NCI-H1417 treated with DMSO at 0.1 percent for 48 hours (cell line): ENCODE measurements at places on chromosomes 6 and 20.

DNA sequence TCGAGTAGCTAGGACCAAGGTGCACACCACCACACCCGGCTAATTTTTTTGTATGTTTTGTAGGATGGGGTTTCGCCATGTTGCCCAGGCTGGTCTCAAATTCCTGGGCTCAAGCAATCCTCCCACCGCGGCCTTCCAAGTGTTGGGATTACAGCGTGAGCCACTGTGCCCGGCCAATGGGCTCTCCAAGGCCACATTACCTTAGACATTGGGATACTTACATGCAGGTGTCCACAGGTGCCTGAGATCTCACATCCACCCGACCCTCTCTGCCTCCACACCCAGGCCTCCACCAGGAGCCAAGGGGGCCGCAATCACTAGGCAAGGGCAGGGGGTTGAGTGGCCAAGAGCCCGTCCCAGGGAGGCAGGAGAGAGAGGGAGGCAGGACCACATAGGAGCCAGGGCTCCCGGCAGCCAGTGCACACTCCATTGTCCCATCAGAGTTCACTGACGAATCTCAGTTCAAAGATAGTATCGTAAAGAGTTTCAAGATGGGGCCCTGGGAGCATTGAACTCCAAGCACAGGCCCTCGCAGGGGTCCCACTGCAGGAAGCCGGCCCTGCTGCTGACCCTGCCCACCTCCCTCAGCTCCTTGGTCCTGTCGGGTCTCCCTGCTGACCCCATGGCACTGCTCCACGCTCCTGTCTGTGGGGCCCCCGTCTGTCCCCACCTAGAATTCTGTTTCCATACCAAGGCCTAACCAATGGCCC, 55.3 kb downstream of the SSR1 start:
- no peak for DNase-seq

DNA sequence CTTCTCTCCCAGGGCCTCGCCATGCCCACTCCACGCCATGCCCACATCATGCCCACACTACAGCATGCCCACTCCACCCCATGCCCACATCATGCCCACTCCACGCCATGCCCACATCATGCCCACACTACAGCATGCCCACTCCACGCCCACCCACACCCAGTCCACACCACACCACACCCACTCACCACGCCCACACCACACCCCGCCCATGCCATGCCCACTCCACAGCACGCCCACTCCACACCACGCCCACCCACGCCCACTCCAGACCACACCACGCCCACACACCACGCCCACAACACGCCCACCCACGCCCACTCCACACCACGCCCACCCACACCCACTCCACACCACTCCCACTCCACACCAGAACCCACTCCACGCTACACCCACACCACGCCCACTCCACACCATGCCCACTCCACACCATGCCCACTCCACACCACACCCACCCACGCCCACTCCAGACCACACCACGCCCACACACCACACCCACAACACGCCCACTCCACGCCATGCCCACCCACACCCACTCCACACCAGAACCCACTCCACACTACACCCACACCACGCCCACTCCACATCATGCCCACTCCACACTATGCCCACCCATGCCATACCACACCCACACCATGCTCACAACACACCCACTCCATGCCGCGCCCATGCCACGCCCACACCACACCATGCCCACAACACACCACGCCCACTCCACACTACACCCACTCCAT, 88.6 kb downstream of the ERMARD start:
- DNase-seq, result no peak

DNA sequence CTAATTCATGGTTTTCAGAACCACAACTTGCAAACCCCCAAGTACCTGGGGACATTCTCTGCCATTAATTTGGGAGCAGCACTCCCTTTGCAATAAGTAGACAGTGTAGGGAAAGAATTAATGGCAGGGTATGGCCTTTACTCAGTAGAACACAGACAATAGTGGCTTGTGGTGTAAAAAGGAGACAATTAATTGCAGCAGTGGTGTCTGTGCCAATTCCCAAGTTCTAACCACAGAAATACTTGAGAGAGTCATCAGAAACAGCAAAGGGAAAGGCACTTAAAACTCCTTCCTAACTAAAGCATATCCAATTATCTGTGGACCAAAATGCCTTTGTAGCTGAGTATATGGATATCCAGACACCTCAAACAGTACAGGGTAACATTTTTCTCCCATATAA, 257.6 kb upstream of the POU3F2 start:
- DNase-seq, result no peak

DNA sequence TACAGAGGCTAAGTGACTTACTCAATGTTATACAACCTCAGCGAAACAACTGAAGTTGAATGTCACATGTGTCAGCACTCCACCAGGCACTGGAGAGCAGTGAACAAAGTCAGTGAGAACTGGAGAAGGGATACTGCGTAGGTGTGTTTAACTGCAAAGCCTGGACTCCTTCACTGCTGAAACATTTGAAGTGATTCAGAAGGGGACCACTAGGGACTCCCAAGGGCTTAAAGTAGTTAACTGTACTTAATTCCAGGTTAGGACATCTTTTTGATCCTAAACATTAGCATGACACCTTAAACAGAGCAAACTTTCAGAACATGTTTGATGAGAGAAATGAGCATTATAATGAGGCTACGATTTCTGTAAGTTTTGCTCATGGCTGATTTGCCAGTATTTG, 45.0 kb upstream of the ZBTB24 start:
- DNase-seq, result no peak

DNA sequence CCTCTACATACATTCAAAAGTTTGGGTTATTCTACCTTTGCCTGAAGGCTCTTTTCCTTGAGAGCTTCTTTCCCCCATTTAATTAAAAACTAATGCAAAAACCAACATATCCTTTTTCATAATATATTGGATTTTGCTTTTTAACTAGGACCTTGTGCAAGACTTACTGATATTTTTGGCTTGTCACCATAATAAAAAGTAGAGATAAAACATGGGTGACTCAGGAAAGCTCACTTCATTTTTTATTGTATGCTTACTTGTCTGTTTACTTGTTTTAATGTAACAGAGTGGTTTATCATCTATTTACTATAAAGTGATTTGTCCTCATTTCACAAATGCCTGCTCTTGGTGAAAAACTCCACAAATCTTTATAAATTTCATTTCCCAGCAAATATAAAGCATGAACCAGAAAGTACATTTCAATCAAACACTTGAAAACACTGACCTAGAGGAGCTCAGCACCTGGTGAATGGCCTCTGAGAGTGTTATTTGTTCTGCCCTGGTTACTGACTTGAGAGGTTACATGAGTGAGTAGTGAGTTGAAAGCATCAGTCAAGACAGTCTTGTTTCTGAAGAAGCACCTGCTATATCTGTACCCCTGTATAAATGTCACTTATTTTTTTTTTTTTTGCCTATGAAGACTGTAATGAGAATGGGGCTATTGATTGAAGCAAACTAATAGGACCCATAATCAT, 20.8 kb downstream of the ADGRG6 start:
- DNase-seq, result peak; percentile 2

DNA sequence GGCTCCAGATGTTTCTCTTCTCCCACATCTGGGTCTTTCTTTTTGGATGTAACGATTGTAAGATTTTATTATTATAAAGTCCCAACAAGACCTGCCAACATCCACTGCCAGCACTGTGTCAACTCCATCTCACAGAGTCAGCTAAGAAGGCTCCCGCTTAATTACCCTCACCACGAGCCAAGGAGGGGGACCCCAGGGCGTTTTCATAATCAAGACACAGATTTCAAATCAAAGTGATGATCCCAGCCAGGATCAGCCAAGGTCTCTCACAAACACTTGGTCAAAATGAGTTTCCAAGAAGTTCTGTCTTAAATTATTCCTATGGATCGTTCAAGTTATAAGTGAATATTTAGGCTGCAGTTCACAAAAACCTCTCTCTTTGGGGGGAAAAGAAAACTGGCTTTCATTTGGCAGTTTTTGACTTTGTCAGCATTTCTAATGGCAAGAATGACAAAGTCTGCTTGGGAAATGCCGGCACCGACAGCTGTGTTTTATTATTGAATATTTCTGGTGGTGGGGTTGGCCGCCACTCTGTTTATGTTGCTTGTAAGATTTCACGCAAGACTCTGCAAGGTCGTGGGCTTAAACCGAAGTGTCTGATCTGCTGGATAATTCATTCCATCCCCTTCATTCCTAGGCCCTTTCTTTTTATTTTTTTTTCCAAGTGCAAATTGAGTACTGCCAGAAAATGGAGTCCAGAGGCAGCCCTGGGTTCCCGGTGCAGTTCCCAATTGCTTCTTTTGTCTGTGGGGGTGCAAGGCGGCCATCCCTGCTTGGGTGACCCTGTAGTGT, 170.2 kb upstream of the PMEPA1 start:
- DNase-seq, result no peak

GRCh38 chr20:20411836-20412235, 43.9 kb downstream of the INSM1 start:
- no peak for DNase-seq

DNA sequence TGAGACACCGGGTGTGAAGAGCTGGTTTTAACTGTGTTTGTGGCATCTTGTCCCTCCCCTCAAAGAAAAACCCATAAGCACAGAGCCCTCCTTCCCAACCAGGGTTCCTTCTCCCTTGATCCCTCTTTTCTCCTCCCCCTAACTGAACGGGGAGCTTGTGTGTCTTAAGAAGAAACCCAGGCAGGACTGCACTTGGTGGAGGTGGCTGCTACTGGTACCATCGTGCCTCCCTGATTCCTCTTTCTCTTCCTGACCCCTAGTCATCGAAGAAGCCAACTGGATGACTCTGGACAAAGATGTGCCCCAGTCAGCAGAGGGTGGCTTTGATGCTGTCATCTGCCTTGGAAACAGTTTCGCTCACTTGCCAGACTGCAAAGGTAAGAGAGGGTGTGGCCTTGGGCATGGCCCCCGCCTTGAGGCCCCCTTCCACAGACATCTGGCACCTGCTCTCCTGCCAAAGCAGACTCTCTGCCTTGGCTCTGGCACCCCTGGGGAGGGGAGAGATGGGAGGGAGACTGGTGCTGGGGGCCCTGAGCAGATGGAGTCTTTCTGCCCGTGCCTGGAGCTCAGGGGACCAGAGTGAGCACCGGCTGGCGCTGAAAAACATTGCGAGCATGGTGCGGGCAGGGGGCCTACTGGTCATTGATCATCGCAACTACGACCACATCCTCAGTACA, 2.1 kb downstream of the GNMT start:
- no peak for DNase-seq

DNA sequence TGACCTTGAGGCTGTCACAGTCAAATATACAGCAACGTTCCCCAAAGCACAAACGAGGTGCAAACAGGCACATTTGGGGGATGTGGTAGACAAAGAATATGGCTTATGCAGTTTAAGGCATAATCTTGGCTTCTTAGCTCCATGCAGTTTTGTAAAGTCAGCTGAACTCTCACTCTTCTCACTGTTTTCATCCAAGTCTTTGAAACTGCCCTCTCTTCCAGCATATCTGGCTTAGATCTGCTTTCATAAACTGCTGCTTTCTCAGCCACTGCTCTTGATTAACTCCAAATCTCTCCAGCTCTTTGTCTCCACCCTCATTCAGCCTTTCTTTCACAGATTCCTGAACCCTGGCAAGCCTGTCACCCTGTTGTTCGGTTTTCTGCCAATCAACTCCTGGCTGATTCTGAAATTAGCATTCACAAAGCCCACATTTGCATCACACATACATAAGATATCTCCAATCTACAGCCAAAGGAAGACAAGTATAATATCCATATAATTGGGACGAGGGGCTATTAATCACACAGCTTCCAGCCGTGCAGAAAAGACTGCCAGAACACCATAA, 301.1 kb upstream of the RNF217 start:
- DNase-seq, result no peak

GRCh38 chr6:150037526-150038201, 12.3 kb upstream of the RAET1L start:
- no peak for DNase-seq

DNA sequence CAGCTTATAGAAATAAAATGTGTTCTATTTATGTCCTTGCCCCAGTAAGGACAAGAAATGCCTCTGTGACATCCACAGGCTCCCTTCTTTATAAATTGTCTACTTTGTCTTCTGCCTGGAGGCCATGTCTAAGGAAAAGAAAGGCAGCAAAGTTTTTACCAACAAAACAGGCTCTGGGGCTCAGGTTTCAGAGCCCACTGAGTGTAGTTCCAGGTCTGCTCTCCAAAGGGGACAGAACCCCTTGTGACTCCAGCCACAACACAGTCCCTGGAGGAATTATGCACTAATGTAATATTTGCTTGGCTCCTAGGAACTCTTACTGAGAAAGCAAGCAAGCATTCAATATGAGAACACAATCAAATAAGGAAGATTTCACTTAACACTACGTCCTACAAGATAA, 80.1 kb downstream of the PAK5 start:
- DNase-seq, result no peak

GRCh38 chr6:9173229-9173628, 737.9 kb upstream of the SLC35B3 start:
- no peak for DNase-seq

GRCh38 chr6:46203391-46204177, 32.8 kb upstream of the ENPP5 start:
- DNase-seq, result no peak

DNA sequence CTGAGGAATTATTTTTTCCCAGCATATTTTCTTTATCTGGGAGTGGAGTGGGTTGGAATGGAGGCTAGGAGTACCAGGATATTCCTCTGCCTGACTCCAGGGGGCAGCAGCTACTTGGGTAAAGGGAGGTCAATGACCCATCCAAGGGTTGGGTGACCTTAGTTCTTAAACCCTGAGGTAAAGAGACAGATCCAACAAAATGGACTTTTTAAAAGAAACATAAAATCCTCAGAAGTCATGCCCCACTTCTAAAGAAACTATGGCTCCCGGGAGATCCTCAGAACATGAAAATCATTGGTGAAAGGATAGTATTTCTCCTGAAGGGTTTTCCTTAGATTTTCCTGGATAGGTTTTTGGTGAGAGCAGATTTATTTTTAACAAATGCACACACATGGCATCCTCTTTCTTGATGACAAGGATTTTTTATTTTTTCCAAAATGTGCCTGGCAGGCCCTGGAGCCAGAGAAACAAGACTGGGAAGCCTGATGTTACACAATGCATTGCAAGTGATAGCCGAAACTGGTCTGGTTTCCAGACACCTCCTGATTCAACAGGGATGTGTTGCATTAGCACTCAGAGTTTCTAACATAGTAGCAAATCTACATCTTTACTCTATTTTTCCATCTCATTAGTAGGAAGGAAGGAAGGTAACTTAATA, 240.9 kb upstream of the BTBD3 start:
- no peak for DNase-seq

DNA sequence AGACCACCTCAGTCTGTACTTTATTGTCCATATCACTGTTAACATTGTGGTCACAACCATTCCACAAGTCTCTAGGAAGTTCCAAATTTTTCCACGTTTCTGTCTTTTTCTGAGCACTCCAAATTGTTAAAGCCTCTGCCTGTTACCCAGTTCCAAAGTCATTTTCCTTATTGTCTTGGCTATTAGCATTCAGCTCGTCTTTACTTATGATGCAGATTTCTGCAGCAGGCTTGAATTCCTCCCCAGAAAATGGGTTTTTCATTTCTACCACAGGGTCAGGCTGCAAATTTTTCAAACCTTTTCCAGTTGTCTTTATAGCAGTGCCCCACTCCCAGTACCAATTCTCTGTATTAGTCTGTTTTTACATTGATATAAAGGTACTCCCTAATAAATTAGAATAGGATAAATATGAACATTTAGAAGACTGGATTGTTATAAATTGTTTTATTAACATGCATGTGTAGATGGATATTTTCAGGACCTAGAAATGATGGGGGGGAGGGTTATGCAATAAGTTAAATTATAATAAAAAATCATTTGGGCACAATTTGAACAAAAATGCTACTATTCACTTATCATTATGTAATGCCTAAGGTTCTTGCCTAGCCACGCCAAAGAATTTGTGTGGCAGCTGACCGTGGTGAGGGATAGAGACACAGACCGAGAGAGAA, 595.3 kb upstream of the ADGRB3 start:
- no peak for DNase-seq

GRCh38 chr6:20438462-20439070, 36.9 kb downstream of the E2F3 start:
- DNase-seq, result no peak
